A549 (cell line): ENCODE measurements at places on chromosomes 6 and 20. TPM values are rescaled to one million over a fixed set of nuclear protein-coding genes. Genes with fewer than 3 reads are reported as not detected.

- DNase-seq: no peak
These were observed 4.2 kb upstream of the IRF4 start for GRCh38 chr6:387293-387741.

DNA sequence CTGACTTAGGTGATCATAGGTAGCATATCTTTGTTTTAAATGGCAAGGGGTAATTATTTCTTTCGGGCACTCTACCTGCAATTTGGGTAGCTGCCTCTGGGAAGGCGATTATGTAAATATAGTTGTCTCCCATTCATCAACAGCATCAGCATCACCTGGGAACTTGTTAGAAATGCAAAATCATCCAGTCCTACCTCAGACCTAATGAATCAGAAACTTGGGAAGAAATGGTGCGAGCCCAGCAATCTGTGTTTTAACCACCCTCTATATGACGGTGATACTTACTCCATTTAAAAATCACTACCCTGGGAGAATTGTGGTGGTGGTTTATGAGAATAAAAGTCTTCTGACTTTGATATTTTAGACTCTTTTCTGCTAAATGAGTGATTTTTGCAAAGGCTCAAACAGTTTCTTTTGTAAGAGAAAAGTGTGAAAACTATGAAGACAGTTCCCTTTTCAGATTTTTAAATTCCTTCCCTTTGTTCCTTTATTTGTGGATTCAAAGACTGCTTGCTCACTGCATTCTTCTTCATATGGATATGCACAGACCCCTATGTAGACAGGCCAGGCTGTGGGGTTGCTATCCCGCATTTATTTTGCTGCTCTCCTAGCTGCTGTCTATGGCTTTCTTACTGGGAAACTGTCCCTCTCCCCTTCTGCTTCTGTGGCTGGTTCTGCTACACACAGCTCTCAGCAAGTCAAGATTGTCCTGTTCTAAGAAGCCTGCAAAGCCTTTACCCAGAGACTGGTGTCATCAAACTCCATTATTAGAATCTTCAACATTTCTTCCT lies 365.3 kb downstream of the RNF144B start:
- DNase-seq: no peak

- no peak for DNase-seq
These were observed 84.1 kb downstream of the C6orf52 start for GRCh38 chr6:10610289-10610688.

- DNase-seq: peak; percentile 53
These were observed 611 bp upstream of the RAB22A start for GRCh38 chr20:58308680-58309527.

- DNase-seq: no peak
These were observed 31.8 kb upstream of the APCDD1L start for GRCh38 chr20:58546756-58547622.

ZFP64 gene
- 13.8 to 16.1 TPM (median 14.4 TPM) in 3 replicates for polyA plus RNA-seq

DNA sequence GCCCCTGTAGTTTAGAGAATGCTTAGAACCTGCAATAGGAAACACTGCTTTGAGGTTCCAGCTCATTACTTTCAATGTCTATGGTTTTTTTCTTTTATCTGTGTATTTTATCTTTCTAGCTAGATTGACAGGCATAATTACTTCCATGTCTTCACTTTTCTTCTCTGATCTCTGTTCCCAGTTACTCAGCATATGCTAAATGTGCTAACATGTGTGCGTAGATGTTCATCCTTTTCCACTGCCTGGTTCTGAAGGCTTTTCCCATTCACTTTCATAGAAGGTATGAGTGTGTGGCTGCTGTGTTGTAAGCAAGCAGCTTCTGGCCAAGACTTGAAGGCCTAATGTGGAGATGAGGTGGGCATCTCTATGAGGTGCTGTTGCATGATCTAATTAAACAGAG lies 38.9 kb downstream of the FAXC start:
- DNase-seq: no peak

- DNase-seq: no peak
These were observed 91.2 kb downstream of the ELOVL5 start for GRCh38 chr6:53257533-53257932.

GRCh38 chr6:42899871-42900270 lies 16.0 kb upstream of the PTCRA start:
- no peak for DNase-seq

GRCh38 chr20:32366380-32366779 lies 8.2 kb downstream of the ASXL1 start:
- DNase-seq: no peak

TAAR5 gene
- not detected in 3 replicates for polyA plus RNA-seq

GRCh38 chr6:134551245-134551960 lies 233.5 kb upstream of the SGK1 start:
- no peak for DNase-seq
